ENCODE measurements at places on chromosomes 4 and X.

GRCh38 chr4:12028258-12028657 is 599.6 kb upstream of the HS3ST1 start:
- no peak for DNase-seq

GRCh38 chr4:80732010-80732409 is 298.5 kb upstream of the BMP3 start:
- no peak for DNase-seq

- no peak for DNase-seq
Measured at GRCh38 chrX:43968359-43968781, 4.8 kb downstream of the NDP start.

DNA sequence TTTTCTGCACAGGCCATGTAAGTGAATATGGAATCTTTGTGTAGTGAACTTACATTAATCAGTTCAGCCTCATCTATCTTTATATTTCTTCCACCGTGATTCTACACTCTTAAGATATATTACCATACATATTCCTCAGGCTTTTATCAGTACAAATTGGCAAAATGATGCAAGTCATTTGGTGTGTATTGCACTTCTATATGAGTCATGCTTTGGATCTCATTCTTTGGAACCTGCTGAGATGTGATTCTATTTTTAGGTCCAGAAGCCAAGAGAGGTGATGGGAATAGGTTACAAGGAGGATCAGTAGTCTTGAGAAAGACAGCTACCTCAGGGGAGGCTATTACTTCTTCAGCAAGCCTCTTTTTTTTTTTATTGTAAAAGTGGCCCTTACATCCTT is 204.4 kb downstream of the ZNF330 start:
- DNase-seq: no peak

GRCh38 chr4:85606505-85606904 is 131.6 kb downstream of the ARHGAP24 start:
- no peak for DNase-seq

GRCh38 chrX:15170927-15171326 is 99.0 kb downstream of the ASB9 start:
- no peak for DNase-seq

DNA sequence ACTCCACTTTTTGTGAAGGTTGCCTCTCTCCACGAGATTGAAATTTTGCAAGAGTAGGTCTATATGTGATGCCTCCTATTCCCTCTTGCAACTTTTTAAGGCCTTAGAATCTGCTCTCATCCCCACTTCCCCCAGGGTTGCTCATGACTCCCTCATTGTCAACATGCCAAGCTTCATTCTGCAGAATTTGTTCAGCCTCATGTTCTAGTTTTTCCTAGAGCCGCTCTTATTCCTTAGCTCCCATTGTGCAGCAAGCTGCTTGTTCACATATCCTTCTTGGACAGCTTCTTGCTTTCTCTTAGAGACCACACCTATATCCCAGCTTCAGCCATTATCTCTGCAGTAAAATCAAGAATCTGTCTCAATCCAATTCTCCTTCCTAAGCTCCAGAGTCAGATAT is 82.4 kb downstream of the CNGA2 start:
- DNase-seq: no peak

DNA sequence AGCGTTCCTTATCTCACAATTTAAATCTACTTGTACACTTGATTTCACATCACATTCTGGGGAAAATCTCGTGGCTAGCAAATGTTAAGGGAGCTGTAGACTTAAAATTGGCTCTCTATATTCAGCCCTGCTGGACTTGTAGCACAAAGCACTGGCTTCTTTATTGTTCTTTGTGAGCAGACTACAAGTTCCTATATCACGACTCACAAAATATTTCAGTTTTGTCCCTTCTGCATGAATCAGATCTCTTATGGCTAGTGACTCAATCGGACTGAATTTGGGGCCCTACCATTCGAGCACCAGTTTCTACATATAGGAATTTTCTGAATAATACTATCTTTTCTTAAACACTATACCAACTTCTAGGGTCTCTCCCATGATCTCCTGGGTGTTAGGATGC is 390.1 kb downstream of the ADAM29 start:
- DNase-seq: no peak

DNA sequence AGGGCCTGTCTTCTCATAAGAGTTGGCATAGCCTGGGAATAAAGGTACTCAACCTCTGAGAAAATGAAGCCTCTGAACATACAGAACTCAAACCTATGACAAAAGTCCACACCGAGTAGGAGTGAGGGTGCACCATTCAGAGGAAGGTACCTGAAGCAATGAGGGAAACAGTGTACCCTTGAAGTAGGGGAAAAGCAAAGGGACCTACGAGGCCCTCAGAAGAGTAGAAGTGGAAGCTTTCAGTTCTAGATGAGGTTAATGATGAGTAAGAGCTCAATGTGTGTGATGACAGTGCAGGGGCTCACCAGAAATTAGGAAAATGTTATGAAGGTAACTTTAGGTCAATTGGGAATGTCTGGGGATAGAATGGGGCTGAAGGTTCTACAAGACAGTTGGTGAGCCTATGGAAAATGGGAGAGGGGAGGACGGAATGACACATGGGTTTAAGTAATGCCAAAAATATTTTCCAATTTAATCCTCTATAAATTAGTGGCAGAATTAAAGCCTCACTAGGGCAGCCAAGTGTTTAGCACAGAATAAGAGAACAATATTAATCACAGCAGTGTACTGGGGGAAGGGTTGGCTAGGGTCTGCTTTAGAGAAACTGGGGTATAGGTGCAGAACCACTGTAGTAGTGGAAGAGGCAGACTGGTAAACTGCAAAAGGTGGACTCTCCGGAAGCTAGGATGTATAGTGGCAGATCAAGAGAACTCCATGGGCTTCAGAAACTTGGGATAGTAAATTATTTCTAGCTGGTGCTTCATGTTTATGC is 39.8 kb downstream of the RAB33A start:
- DNase-seq: no peak

DNA sequence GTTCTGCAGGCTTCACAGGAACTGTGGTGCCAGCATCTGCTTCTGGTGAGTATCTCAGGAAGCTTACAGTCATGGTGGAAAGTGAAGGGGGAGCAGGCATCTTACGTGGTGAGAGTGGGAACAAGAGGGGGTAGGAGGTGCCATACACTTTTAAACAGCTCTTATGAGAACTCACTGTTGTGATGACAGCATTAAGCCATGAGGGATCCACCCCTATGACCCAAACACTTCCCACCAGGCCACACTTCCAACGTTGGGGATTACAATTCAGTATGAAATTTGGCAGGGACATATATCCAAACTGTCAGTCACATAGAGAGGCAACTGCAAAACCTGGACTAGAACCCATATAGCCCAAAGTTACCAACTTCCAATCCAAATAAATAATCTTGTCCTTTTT is 43.1 kb upstream of the ZCCHC12 start:
- DNase-seq: no peak

GRCh38 chrX:16654093-16654492 is 4.1 kb downstream of the S100G start:
- DNase-seq: no peak

GRCh38 chrX:16484338-16484737 is 165.6 kb upstream of the S100G start:
- DNase-seq: no peak

- no peak for DNase-seq
Measured at GRCh38 chr4:2063557-2064275, 4.6 kb downstream of the NAT8L start.

GRCh38 chrX:68995780-68996551 is 167.1 kb downstream of the EFNB1 start:
- no peak for DNase-seq

- DNase-seq: no peak
Measured at GRCh38 chr4:150695162-150695561, 113.2 kb downstream of the MAB21L2 start.

- DNase-seq: no peak
Measured at GRCh38 chrX:72305286-72306084, at the start of gene CITED1. CITED1 (minus strand) TSS chrX:72305914; CDS start chrX:72302869, 3,045 bp downstream.

GRCh38 chr4:26192899-26193869 is 127.6 kb upstream of the RBPJ start:
- no peak for DNase-seq

- no peak for DNase-seq
Measured at GRCh38 chrX:75887833-75888232, 102.8 kb upstream of the MAGEE2 start.

GRCh38 chr4:791898-792625 is 33.9 kb downstream of the CPLX1 start:
- peak; percentile 14 for DNase-seq

DNA sequence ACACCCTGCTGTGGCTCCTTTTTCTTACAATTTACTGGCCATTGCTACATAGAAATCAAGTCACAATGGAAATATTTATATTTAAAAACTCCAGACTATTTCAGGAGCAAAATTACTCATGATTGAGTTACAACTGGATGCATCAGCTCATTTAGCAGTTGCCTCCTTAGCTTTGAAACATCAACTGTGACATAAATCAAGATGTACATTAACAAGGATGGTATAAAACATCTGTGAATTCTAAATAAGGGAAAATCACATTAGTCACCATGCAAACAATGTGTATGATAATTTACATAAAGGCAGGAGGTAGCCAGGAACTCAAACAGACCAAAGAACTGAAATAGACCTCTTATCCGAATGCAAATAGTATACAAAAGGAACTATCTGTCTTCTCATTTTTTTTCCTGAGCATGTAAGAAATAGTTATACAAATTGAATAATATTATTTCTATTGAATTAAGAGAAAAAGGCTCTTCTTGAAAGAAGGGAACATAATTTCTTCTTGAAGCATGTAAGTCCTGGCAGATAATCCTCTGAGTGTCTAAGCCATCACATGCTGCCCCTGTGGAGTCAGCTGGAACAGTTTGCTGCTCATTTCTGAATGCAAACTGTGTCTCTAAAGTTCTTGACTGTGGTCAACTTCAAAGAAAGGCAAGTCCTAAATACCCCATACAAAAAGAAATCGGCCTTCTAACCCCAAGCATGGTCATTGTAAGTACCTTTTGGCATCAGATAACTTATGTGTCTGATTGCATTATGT is 151.2 kb downstream of the NAA11 start:
- DNase-seq: no peak

DNA sequence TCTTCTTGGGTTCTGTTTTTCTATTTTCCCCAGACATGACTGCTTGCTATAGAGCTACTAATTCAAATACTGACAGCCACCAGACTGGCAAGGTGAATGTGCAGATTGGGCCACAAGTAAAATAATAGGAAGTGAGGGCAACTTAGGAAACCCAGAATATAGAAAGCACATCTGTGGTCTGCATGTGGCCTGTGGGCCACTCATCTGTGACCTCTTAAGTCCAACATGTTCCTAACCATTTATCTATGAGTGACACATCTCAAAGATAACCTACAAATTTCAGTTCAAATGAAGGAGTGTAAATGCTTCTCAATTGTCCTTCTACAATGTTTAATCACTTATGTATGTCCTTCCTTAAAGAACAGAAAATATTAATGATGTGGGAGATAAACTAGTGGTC is 128.9 kb downstream of the REELD1 start:
- no peak for DNase-seq

DNA sequence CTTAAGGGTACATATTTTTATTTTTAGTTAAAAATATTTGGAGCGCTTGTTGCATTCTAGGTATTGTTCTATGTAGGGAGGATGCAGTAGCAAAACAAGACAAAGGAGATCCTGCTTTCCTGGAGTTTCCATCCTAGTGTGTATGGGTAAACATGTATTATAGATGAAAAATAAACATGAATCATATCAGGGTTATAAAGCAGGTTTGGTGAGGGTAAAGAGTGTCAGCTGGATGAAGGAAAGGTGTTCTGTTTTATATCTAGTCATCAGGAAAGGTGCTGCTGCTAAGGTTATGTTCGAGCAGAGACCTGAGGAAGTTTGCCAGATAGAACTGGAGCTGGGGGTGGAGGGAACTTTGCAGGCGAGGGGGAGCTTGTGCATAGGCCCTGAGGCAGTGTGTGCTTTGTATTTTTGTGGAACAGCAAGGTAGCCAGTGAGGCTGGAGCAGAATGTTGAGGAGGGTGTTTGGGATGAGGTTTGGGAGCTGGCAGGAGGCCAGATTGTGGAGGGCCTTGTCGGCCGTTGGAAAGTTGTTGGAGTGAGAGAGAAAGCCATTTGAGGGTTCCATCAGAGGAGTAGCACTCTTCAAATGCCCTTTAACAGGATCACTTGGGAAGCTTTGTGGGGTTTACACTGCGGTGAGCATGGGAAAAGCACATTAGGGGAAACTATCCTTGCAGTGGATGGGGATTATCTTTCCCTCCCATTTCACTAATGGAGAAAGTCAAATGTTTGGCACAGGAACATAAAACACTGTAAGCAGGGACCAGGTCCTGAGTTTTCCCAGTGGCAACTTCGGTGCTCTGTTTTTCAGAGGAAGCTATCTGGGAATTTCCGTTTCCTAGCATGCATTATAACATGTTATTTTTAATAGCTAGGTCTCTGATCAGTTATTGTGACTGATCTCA is 35.9 kb downstream of the AFF1 start:
- DNase-seq: no peak

DNA sequence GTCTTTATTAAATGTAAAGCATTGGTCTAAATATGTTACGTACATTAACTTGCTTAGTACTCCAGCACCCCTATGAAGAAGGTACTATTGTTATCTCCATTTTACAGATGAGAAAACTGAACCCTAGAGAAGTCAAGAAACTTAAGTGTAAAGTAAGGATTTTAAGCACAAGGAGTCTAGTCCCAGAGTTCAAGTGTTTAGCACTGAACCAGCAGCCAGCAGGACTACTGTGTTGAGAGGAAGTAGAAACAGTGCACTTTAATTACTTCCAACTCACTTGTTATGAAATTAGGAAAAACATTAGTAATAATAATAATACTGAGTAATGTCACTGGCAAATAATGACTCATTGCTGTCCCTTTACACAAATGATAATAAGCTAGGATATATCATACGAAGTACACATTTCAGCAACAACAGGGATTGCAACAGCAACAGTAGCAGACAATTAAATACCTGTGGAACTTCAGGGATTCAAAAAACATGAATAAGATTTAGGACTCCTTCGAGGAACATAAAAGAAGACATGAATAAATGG is 548.1 kb upstream of the HS3ST1 start:
- no peak for DNase-seq

GRCh38 chrX:68822641-68823410 is 6.0 kb upstream of the EFNB1 start:
- DNase-seq: no peak

DNA sequence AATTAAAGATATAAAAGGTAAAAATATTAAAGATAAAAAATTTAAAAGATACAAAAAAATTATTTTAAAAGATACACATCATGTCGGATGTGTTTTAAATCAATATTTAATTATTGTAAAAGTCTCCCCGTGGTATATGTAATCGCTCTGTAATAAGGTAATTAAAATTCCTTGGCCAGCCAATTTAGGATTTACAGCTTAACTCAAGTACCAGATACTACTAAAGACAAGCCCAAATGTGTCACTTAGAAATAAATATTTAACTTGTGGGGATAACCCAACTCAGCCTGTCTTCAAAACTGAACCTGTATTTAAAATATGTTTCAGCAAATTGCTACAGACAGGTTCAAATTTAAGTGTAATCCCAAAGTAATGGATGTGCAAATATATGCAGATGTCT is 56.0 kb downstream of the GPR82 start:
- DNase-seq: no peak

DNA sequence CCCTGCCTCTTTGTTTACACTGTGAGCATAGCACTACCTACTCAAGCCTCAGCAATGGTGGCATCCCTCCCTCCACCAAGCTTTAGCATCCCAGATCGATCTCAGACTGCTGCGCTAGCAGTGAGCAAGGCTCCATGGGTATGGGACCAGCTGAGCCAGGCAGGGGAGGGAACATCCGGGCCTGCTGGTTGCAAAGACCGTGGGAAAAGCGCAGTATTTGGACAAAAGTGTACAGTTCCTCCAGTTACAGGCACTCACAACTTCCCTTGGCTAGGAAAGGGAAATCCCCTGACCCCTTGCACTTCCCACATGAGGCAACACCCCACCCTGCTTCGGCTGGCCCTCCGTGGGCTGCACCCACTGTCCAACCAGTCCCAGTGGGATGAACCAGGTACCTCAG is 26.5 kb downstream of the EGF start:
- no peak for DNase-seq

All from activated T-cell treated with anti-CD3 and anti-CD28 coated beads for 1 hour (primary cell).